ENCODE measurements at places on chromosomes 3 and 15.
A peak's percentile ranks its signal among the peaks of the same experiment; 100 is the strongest.

DNA sequence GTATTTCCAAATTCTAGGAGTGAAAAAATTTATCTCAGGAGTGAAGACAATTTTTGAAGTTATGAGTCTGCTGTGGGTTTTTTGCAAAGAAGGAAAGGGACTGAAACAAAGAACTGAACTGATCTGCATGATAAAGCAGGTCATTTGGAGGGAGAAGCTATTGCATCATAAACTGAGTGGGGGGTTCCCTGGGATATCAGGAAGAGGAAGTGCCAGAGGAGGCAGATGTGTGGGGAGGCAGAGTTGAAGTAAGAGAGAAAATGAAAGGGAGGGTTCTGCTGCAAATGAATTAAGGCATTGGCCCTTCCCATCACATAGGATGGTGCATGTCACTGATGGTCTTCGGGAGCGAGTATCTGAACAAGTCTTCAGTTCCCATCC is 379.2 kb downstream of the VPS13C start:
- no peak for DNase-seq

GRCh38 chr15:47673232-47673761 is 44.0 kb upstream of the SEMA6D start:
- no peak for DNase-seq

GRCh38 chr3:48788544-48789162 is 59.0 kb downstream of the PRKAR2A start:
- no peak for DNase-seq

- no peak for DNase-seq
Measured at GRCh38 chr3:42503957-42504333, 1.5 kb downstream of the VIPR1 start.

DNA sequence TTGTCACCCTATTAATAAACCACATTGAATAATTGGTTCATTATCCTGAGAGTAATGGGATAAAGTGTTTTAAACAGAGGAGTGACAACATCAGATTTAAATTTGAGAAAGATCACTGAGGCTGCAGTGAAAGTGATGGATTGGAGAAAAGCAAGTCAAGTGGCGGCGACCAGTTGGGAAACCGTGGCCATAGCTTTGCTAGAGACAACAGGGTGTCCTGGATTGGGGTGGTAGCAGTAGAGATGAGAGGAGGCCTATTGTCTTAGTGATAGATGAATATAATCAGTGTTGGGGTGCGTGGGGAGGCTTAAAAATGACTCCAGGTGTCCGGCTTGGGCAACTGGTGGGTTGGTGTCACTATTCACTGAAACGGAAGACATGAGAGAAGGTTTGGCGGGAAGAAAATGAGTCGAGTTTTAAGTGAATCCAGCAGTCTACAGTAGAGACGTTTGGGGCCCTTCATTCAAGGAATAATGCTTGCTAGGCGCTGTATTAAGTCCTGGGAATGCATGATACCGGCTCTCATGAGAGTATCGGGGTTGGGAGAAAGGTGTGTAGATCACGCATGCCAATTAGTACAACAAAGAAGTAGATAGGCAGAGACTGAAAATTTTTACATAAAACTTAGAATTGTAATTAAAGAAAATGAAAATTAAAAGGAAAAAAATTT is 819 bp downstream of the NEK4 start:
- no peak for DNase-seq

DNA sequence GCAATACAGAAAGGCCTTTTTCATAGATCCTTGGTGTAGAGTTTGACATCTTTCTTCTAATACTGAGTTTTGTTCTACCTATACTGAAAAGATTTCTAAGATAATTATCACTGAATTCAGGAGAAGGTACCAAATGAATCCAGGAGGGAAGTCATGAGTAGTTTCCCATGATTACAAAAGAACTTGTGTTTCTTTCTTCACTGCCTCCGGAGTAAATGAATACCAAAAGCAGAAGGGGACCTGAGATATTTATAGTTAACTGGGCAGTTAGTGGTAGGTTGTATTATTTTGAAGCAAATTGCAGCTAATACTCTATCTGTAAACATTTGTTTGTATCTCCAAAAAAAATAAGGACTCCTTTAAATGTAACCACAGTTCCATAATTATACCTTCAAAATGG is 175.4 kb downstream of the SUCNR1 start:
- no peak for DNase-seq

GRCh38 chr3:143442814-143443447 is 323.4 kb downstream of the CHST2 start:
- DNase-seq = no peak

DNA sequence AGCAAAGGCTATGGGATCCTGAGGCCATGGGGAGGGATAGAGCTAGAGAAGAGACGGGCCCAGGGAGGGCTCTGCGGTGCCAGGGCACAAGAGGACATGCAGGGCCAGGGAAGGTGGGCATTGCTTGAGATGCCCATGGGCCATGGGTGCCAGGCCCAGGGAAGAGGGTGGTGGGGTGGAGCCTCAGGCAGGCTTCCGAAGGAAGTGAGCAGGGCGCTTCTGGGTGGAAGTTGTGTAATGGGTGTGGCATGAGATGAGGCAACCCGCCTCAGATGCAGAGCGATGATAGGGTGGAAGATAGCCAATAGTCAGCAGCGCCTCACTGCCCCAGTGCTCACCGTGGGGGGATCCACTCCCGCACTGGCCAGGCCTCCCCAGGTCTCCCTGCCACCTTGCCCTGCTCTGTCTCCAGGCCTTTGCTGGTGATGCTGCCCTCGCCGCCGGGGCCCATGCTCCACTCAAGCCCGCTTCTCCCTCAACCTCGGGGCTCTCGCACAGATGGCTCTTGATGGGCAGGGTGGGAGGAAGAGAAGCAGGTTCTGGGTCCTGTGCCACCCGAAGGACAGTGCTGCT is 51.4 kb downstream of the DNAJB8 start:
- no peak for DNase-seq

DNA sequence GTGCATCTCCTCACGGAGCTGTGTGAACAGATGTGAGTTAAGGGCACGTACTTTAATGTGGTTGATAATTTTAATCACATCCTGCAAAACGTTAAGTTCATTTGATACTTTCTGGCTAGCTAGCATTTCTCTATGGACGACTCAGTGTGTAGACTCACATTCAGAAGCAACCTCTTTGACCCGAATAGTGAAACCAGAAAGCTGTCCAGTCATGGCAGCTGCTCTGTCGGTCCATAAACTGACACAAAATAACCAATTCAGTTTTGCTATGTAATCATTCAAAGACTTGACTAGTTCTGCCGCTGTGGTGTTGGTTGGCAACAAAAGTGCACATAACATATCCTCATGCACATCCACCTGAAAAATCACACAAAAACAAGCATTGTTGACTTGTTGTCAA is 3.7 kb upstream of the GFM1 start:
- DNase-seq = no peak

DNA sequence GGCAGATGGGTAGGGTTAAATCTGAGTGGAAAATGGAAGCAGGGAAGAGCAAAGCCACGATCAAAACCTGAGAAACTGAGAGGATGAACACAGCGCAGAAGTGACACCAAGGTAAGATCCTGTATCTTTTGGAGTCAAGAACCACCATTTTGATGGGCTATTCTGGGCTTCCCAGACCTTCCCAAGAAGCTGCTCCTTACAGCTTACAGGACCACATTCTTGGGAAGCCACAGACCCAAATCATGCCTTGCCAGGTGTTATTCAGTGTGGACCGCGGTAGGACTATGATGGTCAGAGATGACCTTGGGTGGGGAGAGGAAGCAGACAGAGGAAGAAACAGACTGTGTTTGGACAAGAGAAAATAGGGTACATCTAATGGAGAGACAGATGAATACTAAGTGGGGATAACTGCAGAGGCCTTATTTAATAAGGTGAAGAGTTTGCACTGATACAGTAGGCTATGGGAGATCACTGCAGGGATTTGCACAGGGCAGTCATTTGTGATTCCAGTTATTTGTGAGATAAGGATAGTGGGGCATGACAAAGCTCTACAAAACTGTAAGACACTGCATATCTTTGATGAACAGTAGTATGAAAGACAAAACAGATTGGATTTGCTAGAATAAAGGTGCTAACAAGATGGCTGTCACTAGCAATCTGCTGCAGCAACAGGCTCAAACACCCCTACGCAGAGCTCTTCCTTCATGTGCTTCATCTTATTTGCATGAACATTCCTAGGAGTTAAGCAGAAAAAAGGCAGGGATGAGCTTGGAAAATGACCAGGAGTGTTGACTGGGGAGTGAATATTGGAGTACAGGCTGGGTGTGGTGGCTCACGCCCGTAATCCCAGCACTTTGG is 105.9 kb downstream of the IGF2BP2 start:
- DNase-seq = no peak

DNA sequence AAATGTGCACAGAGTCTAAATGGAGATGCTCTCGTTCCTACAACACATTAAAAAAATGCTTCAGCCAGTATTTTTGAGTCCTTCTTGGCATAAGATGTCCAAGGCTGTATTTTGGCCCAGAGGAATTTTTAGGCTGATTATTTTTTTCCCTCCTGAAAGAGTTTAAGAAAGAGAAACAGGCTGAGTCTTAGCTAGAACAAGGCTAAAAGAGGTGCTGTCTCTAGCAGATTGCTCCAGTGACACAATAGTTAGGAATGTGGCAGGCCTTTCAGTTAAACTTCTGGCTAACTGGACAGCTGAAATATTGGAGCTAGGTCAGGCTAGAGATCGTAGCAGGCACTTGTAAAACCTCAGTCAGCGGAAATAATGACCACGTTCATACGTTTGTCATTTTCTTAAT is 271.4 kb upstream of the RARB start:
- no peak for DNase-seq

GRCh38 chr3:127482216-127483004 is 108.1 kb downstream of the TPRA1 start:
- no peak for DNase-seq

GRCh38 chr3:102748646-102749045 is 313.8 kb downstream of the ZPLD1 start:
- DNase-seq = no peak

DNA sequence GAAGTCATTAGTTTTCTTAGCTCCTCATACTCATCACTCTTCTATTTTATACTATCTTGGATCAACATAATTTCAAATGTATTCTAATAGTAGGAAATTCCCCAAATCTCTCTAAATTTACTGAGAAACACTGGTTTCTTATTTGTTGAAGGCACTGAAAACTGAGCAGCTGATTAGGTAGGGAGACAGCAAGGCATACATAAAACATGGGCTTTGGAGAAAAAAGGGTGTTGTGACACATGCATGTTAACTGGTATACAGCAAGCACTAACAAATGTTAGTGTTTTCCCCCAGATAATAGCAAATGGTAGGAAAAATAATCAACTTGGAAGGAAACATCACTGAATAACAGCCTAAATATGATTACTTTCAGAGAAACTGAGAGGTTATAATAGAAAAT is 125.5 kb upstream of the TSPAN3 start:
- DNase-seq = no peak

DNA sequence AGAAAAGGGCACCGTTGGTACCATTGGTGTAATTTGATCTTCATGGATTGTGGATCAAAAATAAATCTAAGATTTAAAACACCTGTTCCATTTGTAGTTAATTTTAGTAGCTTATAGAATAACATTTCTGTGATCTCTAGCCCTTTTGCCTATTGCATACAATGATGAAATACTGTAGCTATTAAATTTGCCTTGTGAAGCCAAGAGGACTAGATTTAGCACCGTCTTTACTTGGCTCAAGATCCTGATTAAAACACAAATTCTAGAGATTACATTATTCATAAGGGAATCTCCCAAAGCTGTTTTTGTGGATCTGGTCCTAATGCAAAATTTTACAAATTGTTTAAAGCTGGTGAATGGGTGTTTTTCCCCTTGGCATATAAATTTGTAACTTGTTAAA is 8.2 kb downstream of the TBC1D23 start:
- no peak for DNase-seq

DNA sequence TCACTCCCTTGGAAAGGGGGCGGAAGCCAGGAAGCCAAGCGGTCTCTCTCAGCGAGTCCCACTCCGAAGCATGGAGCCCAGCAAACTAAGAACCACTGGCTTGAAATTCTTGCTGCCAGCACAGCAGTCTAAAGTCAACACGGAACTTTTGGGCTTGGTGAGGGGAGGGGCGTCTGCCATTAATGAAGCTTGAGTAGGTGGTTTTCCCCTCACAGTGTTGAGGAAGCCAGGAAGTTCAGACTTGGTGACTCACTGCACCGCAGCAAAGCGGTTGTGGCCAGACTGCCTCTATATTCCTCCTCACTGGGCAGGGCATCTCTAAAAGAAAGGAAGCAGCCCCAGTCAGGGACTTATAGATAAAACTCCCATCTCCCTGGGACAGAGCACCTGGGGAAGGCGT is 665.4 kb upstream of the CBLB start:
- DNase-seq = peak; percentile 6

- DNase-seq = no peak
Measured at GRCh38 chr3:107981471-107982111, 109.2 kb downstream of the CD47 start.

DNA sequence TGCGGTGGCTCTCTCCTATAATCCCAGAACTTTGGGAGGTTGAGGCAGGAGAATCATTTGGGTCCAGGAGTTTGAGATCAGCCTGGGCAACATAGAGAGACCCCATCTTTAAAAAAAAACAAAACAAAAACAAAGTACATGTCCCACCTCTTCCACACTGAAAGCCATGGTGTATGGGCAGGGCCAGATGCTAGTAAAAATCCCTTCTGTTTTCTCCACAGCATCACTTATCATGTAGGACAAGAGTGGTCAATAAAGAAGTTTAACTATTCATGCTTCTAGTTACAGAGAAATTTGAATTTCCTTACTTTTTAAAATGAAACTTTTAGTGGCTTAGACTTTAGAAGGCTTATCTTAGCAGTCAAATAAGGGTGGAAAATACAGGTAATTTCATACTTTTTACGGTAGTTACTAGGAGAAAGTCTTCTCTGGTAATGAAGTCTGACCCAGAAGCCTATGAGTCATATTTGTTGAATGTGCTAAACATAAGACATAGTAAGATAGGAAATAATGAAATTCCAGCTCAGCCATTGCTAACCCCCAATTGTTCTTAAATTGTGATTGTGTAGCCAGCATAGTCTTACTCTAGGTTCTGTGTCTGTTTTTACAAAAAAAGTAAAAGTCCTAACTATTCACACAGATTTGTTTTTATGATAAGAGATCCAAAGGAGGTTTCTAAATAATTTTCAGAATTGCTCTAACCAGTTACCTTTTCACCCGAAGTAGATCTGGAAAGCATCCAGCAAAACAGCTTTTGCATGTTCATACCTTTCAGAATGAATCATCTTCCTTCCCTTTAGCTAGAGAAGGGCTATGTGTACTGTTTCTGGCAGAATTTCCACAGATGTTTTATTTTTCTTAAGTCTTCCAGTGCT is 16.4 kb upstream of the ZNF609 start:
- DNase-seq = no peak

DNA sequence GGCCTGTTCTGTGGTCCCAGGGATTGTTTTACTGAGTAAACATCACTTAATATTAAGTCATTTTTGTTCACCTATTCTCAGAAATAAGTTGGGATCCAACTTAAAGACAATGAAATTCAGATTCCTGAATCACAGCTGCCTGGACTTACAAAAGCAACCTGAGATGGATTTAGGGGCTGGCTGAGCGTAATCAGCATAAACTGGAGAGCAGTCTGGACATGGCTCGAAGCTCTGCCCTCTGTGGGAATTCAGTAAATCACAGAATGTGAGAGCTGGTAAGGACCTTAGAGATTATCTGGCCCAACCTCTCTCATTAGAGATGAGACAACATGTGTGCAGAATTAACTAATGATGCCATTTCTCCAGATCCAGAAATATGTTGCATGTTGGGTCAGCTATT is 23.7 kb downstream of the CCDC80 start:
- DNase-seq = no peak

Measured in stimulated activated CD8-positive, alpha-beta memory T cell treated with anti-CD3 and anti-CD28 coated beads, Interleukin-4, amount 100 ng/mL, for 1 hour (primary cell).